ENCODE measurements at places on chromosomes 6 and 20. TPM values are rescaled to one million over a fixed set of nuclear protein-coding genes. Genes with fewer than 3 reads are reported as not detected.

The RPS6KA2 gene
- total RNA-seq, result 21.2 TPM

The OVOL2 gene
- 16.8 TPM for total RNA-seq

The FAM83C gene
- total RNA-seq, result 3.2 TPM

The SAMD10 gene
- total RNA-seq, result 11.6 TPM

The HNF4A gene
- not detected for total RNA-seq

The KIZ gene
- 12.3 TPM for total RNA-seq

The EDN3 gene
- not detected for total RNA-seq

The SNX21 gene
- total RNA-seq, result 23.2 TPM

The TRMT11 gene
- 16.9 TPM for total RNA-seq

The EYS gene
- 0.37 TPM for total RNA-seq

The PPP1R3G gene
- 0.28 TPM for total RNA-seq

The TNFAIP3 gene
- 10.4 TPM for total RNA-seq

The PPP1R14C gene
- total RNA-seq, result 94.6 TPM

The OOEP gene
- not detected for total RNA-seq

The C20orf144 gene
- total RNA-seq, result not detected

The BPI gene
- total RNA-seq, result not detected

The HLA-DOA gene
- 0.07 TPM for total RNA-seq

The TULP1 gene
- total RNA-seq, result not detected

The SIRPD gene
- total RNA-seq, result not detected

The RAB44 gene
- total RNA-seq, result 0.07 TPM

The EMILIN3 gene
- total RNA-seq, result not detected

The COL11A2 gene
- total RNA-seq, result not detected

The PTCRA gene
- total RNA-seq, result not detected

The HMGCLL1 gene
- total RNA-seq, result not detected

The TMEM200A gene
- total RNA-seq, result 0.98 TPM

The CAP2 gene
- 3.7 TPM for total RNA-seq

Measured in airway epithelial cell (primary cell).